ENCODE measurements at places on chromosomes 1 and 21.

GRCh38 chr1:202516434-202516877, 168.0 kb downstream of the PPP1R12B start:
- no peaks in the 10 kb centered on the region for H3K27me3 ChIP-seq
- no peak overlapping the region for H3K27ac ChIP-seq
- DNase-seq: no peak
- no peaks in the 10 kb centered on the region for H3K4me1 ChIP-seq
- no peak overlapping the region for H3K4me3 ChIP-seq
- H3K36me3 ChIP-seq: no peaks in the 10 kb centered on the region

DNA sequence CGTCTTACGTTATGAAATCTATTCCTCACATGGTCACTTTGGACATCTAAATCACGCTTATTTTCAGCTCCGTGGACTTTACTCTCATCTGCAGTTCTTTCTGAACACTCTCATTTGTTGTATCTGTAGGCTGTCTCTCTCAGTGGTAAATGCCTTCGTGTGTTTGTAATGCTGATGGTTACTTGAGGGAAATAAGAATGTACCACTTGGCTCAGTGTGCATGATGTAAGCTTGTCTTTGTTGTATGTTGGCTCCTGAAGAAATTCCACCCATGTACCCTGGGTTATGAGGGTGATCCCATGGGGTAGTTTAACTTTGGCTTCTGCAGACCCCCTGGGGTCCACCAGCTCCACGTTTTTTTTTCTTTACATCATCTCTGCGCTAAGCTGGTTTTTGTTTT, 378.4 kb downstream of the SETD4 start:
- H3K4me3 ChIP-seq: no peak overlapping the region
- H3K27me3 ChIP-seq: no peaks in the 10 kb centered on the region
- H3K36me3 ChIP-seq: no peaks in the 10 kb centered on the region

- H3K27ac ChIP-seq: no peak overlapping the region
- no peaks in the 10 kb centered on the region for H3K36me3 ChIP-seq
- H3K4me3 ChIP-seq: no peak overlapping the region
Measured at GRCh38 chr1:216983823-216984222, 260.6 kb upstream of the ESRRG start.

GRCh38 chr1:87644579-87645190, 316.0 kb downstream of the LMO4 start:
- DNase-seq: no peak
- H3K27ac ChIP-seq: no peak overlapping the region
- no peak overlapping the region for H3K4me3 ChIP-seq
- H3K36me3 ChIP-seq: no peaks in the 10 kb centered on the region

- H3K36me3 ChIP-seq: no peaks in the 10 kb centered on the region
- no peaks in the 10 kb centered on the region for H3K27me3 ChIP-seq
- DNase-seq: no peak
- H3K4me1 ChIP-seq: peaks cover 10% of the 10 kb centered on the region
Measured at GRCh38 chr1:167094690-167095089, 815 bp downstream of the STYXL2 start.

GRCh38 chr21:37503848-37504467, 137.4 kb downstream of the DYRK1A start:
- H3K27ac ChIP-seq: no peak overlapping the region
- no peaks in the 10 kb centered on the region for H3K4me1 ChIP-seq
- no peak overlapping the region for H3K4me3 ChIP-seq
- H3K36me3 ChIP-seq: peaks cover 51% of the 10 kb centered on the region
- no peak for DNase-seq

DNA sequence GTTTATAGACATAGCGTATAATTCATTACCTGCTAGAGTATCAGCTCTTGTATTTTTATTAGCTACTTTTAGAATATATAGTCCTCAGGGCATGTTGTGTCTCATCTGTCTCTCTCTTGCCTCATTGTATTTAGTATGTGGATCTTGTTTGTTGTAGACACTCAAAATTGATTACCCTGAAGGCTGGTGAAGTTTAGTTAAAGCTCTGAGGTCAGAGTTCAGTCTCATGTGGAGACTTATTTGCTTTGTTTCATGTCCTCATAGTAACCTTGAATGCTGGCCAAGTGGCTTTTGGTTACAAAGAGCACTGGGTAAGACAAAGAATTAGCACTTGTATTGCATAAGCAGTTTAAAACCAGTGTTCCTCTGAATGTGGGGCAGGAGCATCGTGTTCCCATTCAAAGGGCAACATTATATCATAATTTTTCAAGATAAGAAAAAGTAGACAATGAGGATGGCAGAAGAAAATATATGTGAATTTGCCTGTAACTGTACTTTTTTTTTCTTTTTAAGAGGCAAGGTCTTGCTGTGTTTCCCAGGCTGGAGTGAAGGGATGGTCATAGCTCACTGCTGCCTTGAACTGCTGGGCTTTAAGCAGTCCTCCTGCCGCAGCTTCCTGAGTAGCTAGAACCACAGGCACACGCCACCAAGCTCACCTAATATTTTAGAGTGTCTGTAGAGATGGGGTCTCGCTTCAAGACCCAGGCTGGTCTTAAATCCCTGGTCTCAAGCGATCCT, 17.4 kb downstream of the CNST start:
- no peak for DNase-seq
- H3K4me3 ChIP-seq: no peak overlapping the region
- H3K36me3 ChIP-seq: peaks cover 6% of the 10 kb centered on the region

- no peak for DNase-seq
- no peak overlapping the region for H3K27ac ChIP-seq
- no peaks in the 10 kb centered on the region for H3K27me3 ChIP-seq
- no peak overlapping the region for H3K4me3 ChIP-seq
Measured at GRCh38 chr1:182783068-182783467, 6.5 kb upstream of the NPL start.

- H3K36me3 ChIP-seq: peaks cover 88% of the 10 kb centered on the region
- no peaks in the 10 kb centered on the region for H3K4me1 ChIP-seq
- no peak for DNase-seq
- no peak overlapping the region for H3K4me3 ChIP-seq
- H3K27ac ChIP-seq: no peak overlapping the region
Measured at GRCh38 chr1:167697667-167698141, 24.1 kb upstream of the MPZL1 start.

DNA sequence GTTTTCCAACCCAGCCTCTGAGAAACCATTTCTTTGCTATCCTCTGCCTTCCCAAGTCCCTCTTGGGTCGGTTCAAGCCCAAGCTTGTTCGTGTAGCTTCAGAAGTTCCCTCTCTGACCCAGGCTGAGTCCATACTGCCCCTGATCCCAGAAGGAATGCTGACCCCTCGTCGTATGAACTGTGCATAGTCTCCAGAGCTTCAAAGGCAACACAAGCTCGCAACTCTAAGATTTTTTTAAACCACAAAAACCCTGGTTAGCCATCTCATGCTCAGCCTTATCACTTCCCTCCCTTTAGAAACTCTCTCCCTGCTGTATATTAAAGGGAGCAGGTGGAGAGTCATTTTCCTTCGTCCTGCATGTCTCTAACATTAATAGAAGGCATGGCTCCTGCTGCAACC, 23.8 kb downstream of the EIF2D start:
- no peak overlapping the region for H3K4me3 ChIP-seq
- H3K27me3 ChIP-seq: no peaks in the 10 kb centered on the region
- H3K36me3 ChIP-seq: peaks cover 75% of the 10 kb centered on the region
- H3K4me1 ChIP-seq: peaks cover 29% of the 10 kb centered on the region
- peak overlapping the region; percentile 34 for H3K27ac ChIP-seq
- DNase-seq: no peak

DNA sequence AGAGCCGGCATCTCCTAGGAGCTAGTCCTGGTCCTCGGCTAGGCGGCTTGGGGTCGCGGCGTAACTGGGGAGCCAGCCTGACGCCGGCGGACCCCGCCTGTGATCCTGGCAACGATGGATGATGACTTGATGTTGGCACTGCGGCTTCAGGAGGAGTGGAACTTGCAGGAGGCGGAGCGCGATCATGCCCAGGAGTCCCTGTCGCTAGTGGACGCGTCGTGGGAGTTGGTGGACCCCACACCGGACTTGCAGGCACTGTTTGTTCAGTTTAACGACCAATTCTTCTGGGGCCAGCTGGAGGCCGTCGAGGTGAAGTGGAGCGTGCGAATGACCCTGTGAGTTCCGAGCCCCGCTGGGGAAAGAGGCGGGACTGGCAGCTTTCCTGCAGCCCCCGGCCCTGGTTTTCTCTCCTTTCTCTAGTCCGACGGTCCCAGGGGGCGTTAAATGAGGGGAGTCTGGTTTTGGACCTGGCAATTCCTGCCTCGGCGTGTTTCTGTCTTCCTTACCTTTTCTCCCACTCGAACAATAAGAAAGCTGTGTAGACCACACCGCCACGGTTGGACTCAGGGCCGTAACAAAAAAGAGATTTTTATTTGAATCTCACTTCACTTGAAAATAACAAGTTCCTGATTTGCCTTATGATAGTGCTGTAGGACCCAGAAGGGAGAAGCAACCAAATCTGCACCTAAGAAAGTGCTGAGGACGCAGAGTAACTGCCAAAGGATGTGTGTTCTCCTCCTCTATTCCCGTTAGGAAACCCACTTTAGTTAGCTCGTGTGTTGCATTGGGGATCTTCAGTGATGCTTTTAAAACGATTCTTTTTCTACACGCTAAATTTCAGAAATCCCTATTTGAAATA, at the start of gene SPRTN:
Gene SPRTN, plus strand, starts transcription at position 24 of the 859 bp plus-strand sequence. Its CDS starts 91 bp downstream, at position 115.
- no peaks in the 10 kb centered on the region for H3K27me3 ChIP-seq
- H3K27ac ChIP-seq: peak within 1 kb of the TSS; percentile 91
- DNase-seq: no peak
- peaks cover 4% of the 10 kb centered on the region for H3K36me3 ChIP-seq
- H3K4me1 ChIP-seq: peaks cover 28% of the 10 kb centered on the region
